ENCODE measurements at places on chromosomes 1 and 21.

GRCh38 chr1:99218999-99219398, 45.3 kb upstream of the PLPPR4 start:
- H3K4me3 ChIP-seq = no peak overlapping the region
- H3K36me3 ChIP-seq = no peaks in the 10 kb centered on the region
- peaks cover 2% of the 10 kb centered on the region for H3K4me1 ChIP-seq
- H3K27me3 ChIP-seq = peaks cover 7% of the 10 kb centered on the region
- no peak for DNase-seq
- no peak overlapping the region for H3K27ac ChIP-seq

DNA sequence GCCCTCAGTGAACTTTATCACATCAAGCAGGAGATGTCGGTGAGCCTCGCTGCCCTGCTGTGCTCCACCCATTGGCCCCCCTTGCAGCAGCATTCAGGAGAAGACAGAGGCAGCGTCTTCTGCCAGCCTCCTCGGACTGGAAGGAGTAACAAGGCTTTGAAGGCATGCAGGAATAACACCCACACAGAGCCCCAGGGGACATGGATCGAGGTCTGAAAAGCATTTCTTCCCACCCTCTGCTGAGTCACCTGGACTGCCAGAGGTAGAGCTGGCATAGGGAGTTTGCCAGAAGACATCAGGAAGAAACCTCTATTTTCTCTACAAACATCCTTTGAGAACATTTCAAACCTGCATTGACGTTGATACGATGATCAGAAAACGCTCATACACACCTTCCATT, 42.9 kb downstream of the COL18A1 start:
- H3K27me3 ChIP-seq = peaks cover 10% of the 10 kb centered on the region
- DNase-seq = no peak
- no peaks in the 10 kb centered on the region for H3K4me1 ChIP-seq

GRCh38 chr1:209937996-209938959, at the start of gene SYT14:
SYT14 (plus strand) TSS chr1:209938217; CDS start chr1:209938265, 48 bp downstream.
- H3K4me1 ChIP-seq = peaks cover 7% of the 10 kb centered on the region
- peak within 1 kb of the TSS; percentile 40 for H3K4me3 ChIP-seq
- H3K36me3 ChIP-seq = peaks cover 3% of the 10 kb centered on the region
- peaks cover 78% of the 10 kb centered on the region for H3K27me3 ChIP-seq
- H3K27ac ChIP-seq = no peak within 1 kb of the TSS

GRCh38 chr1:210061992-210062391, 124.0 kb downstream of the SYT14 start:
- peaks cover 9% of the 10 kb centered on the region for H3K27me3 ChIP-seq
- H3K36me3 ChIP-seq = no peaks in the 10 kb centered on the region
- H3K4me1 ChIP-seq = no peaks in the 10 kb centered on the region
- no peak overlapping the region for H3K27ac ChIP-seq
- H3K4me3 ChIP-seq = no peak overlapping the region
- DNase-seq = no peak

- no peaks in the 10 kb centered on the region for H3K27me3 ChIP-seq
- no peaks in the 10 kb centered on the region for H3K4me1 ChIP-seq
- H3K4me3 ChIP-seq = no peak overlapping the region
Observed at GRCh38 chr1:186429017-186429416, 31.9 kb downstream of the PDC start.

DNA sequence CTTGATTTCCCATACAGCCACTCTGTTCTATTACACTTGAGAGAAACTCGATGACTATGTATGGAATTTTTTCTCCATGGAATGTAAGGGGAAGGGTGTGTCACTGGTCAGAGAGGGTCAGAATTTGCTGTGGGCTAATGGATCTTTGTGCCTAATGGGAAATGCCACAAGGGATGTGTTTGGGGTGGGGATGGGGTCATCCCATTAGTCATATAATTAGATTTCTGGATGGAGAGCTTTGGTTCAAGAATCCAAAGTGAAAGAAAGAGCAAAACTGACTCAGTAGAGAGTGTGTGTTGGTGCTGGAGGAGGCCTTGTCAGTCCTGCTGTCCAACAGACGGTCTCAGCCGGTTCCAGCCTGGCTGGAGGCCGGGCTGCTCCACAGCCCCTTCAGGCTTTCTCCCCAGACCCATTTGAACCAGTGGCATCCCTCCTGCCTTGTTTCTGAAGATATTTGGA, 86.4 kb downstream of the LAMC2 start:
- no peak overlapping the region for H3K4me3 ChIP-seq
- H3K4me1 ChIP-seq = no peaks in the 10 kb centered on the region
- H3K27ac ChIP-seq = no peak overlapping the region
- DNase-seq = no peak

DNA sequence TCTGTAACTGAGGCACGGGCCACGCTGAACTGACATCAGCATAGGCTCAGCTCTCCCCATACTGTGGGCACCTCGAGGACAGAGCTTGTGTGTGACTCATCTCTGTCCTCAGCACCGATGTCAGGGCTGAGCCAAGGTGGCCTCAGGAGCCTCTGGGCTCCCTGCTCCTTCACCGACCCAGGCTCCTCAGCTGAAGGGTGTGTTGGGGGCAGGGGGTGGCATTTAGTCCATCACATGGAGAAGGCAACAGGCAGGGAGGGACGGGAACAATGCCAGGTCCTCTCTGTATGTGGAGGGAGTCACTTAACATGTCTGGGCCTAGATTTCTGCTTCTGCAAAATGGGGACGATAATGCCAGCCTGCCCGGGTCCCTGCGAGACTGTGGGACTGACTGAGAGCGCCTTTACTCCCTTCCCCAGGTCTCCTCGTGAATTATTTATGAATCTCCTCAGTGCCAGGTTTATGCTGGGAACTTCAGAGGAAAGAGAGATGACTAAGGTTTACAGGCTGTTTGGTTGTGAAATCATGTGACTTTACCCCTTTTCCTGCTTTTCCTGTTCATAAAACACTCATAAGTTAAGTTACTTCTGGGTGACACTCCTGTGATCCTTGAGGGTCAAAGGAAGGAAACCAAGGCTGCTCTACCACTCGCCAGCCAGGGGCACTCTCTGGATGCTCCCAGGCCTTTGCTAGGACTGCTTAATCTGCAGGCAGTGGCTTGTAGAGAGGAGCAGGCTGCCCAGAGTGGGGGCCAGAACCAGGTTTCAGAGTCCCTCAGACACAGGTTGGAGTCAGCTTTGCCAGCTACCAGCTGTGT, 16.2 kb downstream of the TTC39A start:
- H3K4me3 ChIP-seq = no peak overlapping the region
- no peaks in the 10 kb centered on the region for H3K27me3 ChIP-seq
- DNase-seq = no peak

GRCh38 chr21:46322351-46323226, 1.1 kb downstream of the C21orf58 start:
- H3K4me1 ChIP-seq = peaks cover 28% of the 10 kb centered on the region
- H3K27me3 ChIP-seq = no peaks in the 10 kb centered on the region
- peak; percentile 28 for DNase-seq
- H3K4me3 ChIP-seq = peak overlapping the region; percentile 92
- peak overlapping the region; percentile 93 for H3K27ac ChIP-seq
- peaks cover 39% of the 10 kb centered on the region for H3K36me3 ChIP-seq

GRCh38 chr1:87179076-87179810, 149.4 kb upstream of the LMO4 start:
- no peaks in the 10 kb centered on the region for H3K4me1 ChIP-seq
- no peaks in the 10 kb centered on the region for H3K36me3 ChIP-seq
- H3K27ac ChIP-seq = no peak overlapping the region
- no peak overlapping the region for H3K4me3 ChIP-seq
- peaks cover 44% of the 10 kb centered on the region for H3K27me3 ChIP-seq
- no peak for DNase-seq

DNA sequence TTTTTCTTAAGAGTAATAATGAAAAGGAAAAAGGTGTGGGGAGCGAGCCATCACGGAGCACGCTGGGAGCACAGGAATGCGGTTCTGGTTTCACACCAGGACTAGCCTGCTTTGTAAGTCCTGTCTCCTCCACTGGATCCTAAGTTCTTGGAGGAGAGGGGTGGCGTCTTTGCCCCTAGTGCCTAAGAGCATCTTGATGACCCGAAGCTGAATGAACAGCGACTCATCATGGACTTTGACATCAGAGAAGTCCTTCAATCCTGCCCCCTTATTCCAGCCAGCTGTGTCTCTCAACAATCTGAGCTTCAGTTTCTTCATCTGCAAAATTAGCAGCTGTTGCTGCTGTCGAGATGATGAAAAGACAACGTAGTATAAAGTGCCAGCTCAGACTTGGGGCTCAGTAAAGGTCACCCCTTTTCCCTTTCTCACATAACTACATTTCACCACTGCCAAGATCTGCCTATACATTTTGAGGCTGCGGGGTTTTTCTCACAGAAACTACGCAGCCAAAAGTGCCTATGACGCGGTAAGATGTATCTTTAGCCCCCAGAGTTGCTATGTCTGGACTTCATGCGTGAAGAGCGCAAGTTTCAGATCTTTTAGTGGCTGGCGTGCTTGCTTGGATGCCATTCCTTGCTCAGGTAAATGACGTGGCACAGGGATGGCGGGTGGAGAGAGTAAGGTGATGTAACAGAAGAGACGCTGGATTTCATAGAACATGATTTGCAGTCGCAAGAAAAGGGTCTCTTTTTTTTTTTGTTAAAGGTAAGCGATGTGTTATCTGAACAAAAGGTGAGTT, 4.9 kb upstream of the PRDM2 start:
- DNase-seq = no peak
- H3K27me3 ChIP-seq = no peaks in the 10 kb centered on the region
- no peak overlapping the region for H3K4me3 ChIP-seq
- peaks cover 8% of the 10 kb centered on the region for H3K4me1 ChIP-seq
- no peak overlapping the region for H3K27ac ChIP-seq

DNA sequence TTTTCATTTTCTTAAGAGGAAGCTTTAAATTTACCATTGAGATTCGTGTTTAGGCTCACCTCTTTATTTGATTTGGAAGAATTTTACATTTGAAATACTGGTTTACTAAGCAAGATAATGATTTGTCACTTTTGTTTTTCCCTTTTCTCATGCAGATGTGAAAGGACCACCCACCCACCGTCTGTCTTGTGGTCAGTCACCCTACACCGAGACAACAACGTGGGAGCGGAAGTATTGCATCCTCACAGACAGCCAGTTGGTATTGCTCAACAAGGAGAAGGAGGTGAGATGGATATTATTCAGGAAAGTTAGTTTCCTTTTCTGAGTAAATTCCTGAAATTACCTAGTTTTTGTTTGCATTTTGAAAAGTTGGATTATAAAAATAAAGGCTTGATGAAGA, 189.5 kb downstream of the RASAL2 start:
- no peak overlapping the region for H3K4me3 ChIP-seq
- H3K27me3 ChIP-seq = no peaks in the 10 kb centered on the region
- H3K36me3 ChIP-seq = no peaks in the 10 kb centered on the region
- H3K27ac ChIP-seq = no peak overlapping the region
- DNase-seq = no peak

- no peak for DNase-seq
- H3K36me3 ChIP-seq = peaks cover 14% of the 10 kb centered on the region
- peak overlapping the region; percentile 22 for H3K27ac ChIP-seq
- peaks cover 50% of the 10 kb centered on the region for H3K4me1 ChIP-seq
Observed at GRCh38 chr1:116557323-116557878, 13.4 kb downstream of the CD58 start.

- peaks cover 1% of the 10 kb centered on the region for H3K4me1 ChIP-seq
- H3K27ac ChIP-seq = no peak overlapping the region
- DNase-seq = no peak
- no peak overlapping the region for H3K4me3 ChIP-seq
- no peaks in the 10 kb centered on the region for H3K27me3 ChIP-seq
Observed at GRCh38 chr1:155884982-155885381, 25.6 kb downstream of the SYT11 start.

GRCh38 chr1:208374391-208374941, 130.3 kb upstream of the PLXNA2 start:
- H3K36me3 ChIP-seq = no peaks in the 10 kb centered on the region
- no peak overlapping the region for H3K4me3 ChIP-seq
- no peaks in the 10 kb centered on the region for H3K4me1 ChIP-seq
- H3K27ac ChIP-seq = no peak overlapping the region
- DNase-seq = no peak
- peaks cover 7% of the 10 kb centered on the region for H3K27me3 ChIP-seq

GRCh38 chr1:170471398-170472053, 60.4 kb upstream of the GORAB start:
- no peaks in the 10 kb centered on the region for H3K36me3 ChIP-seq
- no peak overlapping the region for H3K4me3 ChIP-seq
- H3K4me1 ChIP-seq = no peaks in the 10 kb centered on the region
- peaks cover 25% of the 10 kb centered on the region for H3K27me3 ChIP-seq

GRCh38 chr1:26579681-26580111, 50.1 kb downstream of the RPS6KA1 start:
- H3K4me3 ChIP-seq = peak overlapping the region; percentile 23
- peaks cover 20% of the 10 kb centered on the region for H3K36me3 ChIP-seq
- peaks cover 61% of the 10 kb centered on the region for H3K4me1 ChIP-seq
- peak overlapping the region; percentile 87 for H3K27ac ChIP-seq
- H3K27me3 ChIP-seq = no peaks in the 10 kb centered on the region

Measured in activated naive CD8-positive, alpha-beta T cell treated with anti-CD3 and anti-CD28 coated beads for 36 hours (primary cell).